ENCODE measurements at places on chromosomes 5 and 9.

DNA sequence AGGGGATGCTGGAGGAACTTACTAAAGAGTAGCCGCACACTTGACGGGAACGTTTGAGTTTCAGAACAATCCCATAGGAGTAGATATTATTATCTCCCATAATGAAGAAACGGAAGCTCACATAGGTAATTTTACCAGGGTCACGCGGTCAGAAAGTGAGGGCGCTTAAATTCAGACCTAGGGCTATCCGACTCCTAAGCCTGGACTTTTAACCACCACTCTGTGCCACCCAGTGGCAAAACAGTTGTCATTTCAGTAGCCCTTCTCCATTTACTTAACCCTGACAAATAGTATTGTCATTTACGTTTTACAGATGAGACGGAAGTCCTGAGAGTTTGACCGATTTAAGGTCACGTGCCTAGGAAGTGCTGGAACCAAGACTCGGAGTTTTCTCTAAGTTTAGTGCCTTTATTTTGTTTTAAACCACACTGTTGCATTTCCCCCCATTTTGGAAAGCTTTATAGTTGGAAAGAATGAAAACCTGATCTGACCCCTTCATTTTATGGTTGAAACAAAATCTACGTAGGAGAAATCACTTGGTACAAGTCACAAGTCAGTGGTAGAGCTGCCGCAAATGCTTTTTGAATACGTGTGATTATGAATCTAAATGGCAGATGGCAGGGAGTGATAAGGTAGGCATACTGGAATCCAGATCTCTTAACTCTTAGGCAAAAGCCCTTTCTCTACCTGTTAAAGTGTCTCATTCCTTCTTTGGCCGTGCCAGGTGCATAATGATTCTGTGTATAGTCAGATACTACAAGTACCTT, 650 bp downstream of the MRRF start:
- DNase-seq: no peak

DNA sequence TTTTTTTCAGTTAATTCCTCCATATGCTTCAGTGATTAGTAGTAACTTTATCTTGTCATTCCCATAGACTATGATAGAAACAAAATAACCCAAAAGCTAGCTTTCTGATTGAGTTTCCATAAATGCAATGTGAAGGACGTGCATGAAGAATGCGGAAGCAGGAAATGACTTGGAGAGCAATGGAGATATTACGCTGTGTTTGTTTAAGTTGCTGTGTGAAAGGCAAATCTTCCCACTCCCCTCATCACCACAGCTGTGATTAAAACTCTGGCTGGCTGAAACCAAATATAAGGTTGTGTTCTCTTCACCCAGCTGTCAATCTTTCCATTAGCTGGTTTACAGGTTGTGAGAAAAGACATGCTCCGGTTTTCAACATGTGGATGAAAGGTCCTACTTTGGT, 83.9 kb downstream of the NR2F1-AS1 start:
- no peak for DNase-seq

DNA sequence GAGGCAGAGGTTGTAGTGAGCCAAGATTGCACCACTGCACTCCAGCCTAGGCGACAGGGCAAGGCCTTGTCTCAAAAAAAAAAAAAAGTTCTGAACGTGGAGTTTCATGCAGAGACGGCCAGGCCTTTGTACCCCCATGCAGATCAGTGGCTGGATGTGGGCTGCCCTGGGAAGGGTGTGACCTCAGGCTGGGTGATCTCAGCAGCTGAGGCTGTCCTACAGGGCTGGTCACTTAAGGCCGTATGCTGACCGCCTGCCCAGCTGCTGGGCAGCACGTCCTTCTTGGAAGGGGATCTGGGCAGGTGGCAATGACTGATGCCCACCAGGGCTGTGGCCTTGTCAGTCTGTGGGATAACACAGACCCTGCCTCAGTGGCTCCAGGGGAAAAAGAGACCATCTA, 37.2 kb upstream of the GRHPR start:
- no peak for DNase-seq

GRCh38 chr5:56247592-56247991, 14.5 kb upstream of the ANKRD55 start:
- no peak for DNase-seq

GRCh38 chr5:176359658-176360057, 1.9 kb downstream of the KIAA1191 start:
- DNase-seq: no peak
